ENCODE measurements at places on chromosomes 13 and 19. TPM values are rescaled to one million over a fixed set of nuclear protein-coding genes. Genes with fewer than 3 reads are reported as not detected.

The ERFL gene
- 1.1 TPM for total RNA-seq

DNA sequence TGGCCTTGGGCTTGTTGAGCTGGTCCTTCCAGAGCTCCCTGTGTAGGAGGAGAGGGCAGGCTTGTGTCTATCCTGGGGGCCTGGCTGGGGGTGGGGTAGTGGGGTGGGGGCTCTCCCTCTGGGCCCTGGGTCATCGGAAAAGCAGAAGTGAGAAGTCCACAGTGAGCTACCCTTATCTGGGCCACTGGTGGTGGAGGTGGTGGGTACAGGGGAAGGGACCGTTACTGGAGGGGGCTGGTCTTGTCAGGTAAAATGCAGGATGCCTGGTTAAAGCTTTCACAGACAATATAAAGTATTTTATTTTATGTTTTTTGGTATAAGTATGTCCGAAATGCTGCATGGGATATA, 342 bp upstream of the SIGLEC10 start:
- H3K4me3 ChIP-seq, result no peak overlapping the region
- no peak for DNase-seq
- peaks cover 14% of the 10 kb centered on the region for H3K27me3 ChIP-seq
- H3K4me1 ChIP-seq, result no peaks in the 10 kb centered on the region
- H3K36me3 ChIP-seq, result no peaks in the 10 kb centered on the region
- H3K27ac ChIP-seq, result peak overlapping the region; percentile 50

DNA sequence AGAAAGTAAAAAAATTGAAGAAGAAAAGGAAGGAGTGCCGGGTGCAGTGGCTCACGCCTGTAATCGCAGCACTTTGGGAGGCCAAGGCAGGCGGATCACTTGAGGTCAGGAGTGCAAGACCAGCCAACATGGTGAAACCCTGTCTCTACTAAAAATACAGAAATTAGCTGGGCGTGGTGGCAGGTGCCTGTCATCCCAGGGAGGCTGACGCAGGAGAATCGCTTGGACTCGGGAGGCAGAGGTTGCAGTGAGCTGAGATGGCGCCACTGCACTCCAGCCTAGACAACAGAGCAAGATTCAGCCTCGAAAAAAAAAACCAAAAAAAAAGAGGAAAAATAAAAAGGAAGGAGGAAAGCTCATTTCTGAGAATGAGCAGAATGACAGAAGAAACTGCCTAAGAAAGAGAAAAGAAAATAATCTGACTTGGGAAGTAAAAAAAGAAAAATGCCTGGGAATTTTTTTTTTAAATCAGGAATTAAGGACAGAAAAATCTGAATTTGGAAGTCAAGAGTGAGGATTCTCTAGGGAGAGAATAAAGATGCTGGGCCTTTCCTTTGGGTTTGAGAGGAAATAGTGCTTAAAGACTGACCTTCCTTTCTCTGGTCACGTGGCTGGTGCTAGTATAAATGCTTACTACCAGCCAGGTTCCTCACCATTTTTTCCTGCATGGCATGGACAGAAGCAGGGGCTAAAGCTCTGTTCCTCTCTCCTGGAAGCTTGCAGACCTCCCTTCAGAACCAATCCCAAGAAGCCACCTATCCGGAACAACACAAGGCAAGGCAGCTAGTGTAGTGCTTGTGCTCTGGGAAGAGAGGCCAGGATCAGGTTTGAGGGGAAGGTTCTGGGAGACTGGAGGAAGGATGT, at the start of gene FFAR2:
Gene FFAR2 (plus strand): TSS at position 652 of the 864 bp plus-strand sequence. CDS start 1,458 bp downstream, outside the sequence.
- no peaks in the 10 kb centered on the region for H3K27me3 ChIP-seq
- H3K4me3 ChIP-seq, result no peak within 1 kb of the TSS
- no peak for DNase-seq
- no peaks in the 10 kb centered on the region for H3K36me3 ChIP-seq

DNA sequence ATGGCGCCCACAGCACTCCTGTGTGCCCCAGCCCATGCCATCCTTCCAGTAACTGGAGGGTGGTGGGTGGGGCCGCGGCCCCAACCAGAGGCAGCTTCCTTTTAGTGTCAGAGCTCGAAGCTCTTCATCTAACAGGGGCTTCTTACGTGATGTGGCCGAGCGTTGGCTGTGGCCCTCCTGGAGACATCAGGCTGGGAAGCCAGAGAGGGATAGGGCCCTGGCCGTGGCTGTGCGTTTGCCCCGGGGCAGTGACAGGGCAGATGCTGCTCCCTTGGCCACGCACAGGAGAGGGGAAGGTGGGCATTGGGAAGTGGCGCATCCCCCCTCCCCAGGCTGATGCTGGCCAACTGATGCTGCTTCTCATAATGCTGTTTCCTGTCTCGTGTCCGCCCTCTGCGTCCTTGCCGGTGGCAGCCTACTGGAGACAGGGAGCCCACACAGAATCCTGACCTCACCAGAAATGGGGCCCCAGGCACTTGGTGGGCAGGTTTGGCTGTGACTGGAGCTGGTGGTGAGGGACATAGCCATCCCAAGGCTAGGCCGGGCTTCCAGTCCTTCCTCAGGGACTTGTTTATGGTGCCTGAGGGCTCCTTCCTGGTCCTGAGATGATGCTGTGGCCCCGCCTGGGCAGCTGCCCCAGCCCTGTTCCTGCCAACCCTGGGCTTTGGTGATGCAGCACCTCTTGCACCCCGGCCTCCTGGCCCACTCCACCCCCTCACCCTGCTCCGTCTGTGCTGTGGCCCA, 34.3 kb downstream of the ATP4B start:
- H3K27me3 ChIP-seq, result no peaks in the 10 kb centered on the region
- H3K4me1 ChIP-seq, result no peaks in the 10 kb centered on the region
- no peaks in the 10 kb centered on the region for H3K36me3 ChIP-seq
- H3K27ac ChIP-seq, result no peak overlapping the region
- no peak overlapping the region for H3K4me3 ChIP-seq
- DNase-seq, result no peak

DNA sequence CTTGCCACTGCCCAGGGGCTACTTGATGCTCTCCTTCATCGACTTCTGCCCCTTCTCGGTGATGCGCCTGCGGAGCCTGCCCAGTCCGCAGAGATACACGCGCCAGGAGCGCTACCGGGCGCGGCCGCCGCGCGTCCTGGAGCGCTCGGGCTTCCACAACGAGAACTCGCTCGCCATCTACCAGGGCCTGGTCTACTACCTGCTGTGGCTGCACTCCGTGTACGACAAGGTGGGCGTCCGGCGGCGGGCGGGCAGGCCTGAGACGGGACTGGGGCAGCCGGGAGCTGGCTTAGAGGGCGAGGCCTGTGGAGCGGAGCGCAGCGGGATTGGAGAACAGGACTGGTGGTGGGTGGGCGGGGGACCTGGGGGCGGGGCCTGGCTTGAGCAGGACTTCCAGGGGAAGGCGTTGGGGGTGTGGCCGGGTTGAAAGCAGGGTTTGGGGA, 12.7 kb upstream of the PSMD8 start:
- H3K4me1 ChIP-seq, result peaks cover 21% of the 10 kb centered on the region
- H3K27me3 ChIP-seq, result peaks cover 55% of the 10 kb centered on the region
- DNase-seq, result peak; percentile 79
- H3K36me3 ChIP-seq, result no peaks in the 10 kb centered on the region
- H3K27ac ChIP-seq, result peak overlapping the region; percentile 55
- peak overlapping the region; percentile 56 for H3K4me3 ChIP-seq

DNA sequence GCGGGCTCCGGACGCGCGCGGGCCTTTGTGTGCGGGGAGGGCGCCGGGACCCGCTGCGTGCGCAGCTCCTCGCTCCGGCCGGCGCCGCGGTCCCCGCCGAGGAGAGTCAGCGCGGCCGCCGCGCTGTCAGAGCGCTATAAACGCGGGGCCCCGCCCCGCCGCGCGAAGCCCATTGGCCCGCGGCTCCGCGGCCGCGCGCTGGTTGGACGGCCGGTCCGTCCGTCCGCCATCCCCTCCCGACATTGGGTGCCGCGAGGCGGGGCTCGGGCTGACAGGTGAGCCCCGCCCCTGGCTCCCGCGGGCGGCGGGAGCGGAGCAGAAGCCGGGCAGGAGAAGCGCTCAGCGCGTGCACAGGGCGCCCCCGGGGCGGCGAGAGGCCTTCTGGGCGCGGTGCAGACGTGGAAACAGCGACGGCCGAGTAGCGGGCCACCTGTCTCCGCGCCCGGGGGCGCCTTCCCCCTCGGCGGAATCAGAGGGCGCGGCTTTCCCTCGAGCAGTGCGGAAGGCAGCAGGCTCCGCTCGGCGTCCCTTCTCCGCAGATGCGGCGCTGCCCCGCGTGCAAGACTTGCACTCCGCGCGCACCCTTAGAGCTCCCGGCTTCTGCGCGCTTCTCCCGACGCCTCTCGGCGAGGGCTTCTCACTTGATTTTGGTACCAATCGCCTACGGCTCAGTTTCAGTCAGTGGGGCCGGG, at the start of gene EFNB2:
Gene EFNB2 (minus strand): TSS at position 111 of the 692 bp plus-strand sequence. CDS start 698 bp downstream, outside the sequence.
- H3K4me3 ChIP-seq, result peak within 1 kb of the TSS; percentile 88
- no peaks in the 10 kb centered on the region for H3K36me3 ChIP-seq
- DNase-seq, result peak; percentile 93

Data from transverse colon (tissue), 4 donors.